NCI-H2171 (cell line): ENCODE measurements at places on chromosomes 4 and X.
A peak's percentile ranks its signal among the peaks of the same experiment; 100 is the strongest.

- DNase-seq: no peak
These were observed 52.7 kb downstream of the PPP3CA start for GRCh38 chr4:101294597-101294996.

- DNase-seq: no peak
These were observed 278.4 kb downstream of the CAMK2D start for GRCh38 chr4:113483131-113483530.

GRCh38 chr4:73704314-73705055, 35.9 kb upstream of the CXCL8 start:
- DNase-seq: peak; percentile 25

GRCh38 chr4:39786838-39787237, 88.9 kb downstream of the UBE2K start:
- DNase-seq: no peak

DNA sequence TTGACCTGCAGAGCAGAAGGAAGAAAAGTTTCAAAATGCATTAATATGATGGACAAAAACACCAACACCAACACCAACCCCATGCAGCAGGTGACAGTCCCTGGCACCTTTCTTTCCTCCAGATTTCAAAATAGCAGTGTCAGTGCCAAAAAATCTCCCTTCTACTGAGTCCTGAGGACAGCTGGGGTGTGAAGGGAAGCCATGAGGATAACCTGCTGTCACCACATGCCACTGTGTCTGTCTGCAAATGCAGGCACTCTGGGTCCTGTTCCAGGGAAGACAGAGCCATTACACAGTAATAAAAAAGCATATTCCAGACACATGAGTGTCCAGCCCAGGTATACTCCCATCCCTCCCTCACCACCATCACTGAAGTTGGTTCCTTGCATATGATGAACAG, 187.5 kb downstream of the BMP15 start:
- DNase-seq: no peak
